CD4-positive, alpha-beta T cell (primary cell): ENCODE measurements at places on chromosomes 16 and 17.

- no peak for DNase-seq
Observed at GRCh38 chr16:53374800-53375199, 59.5 kb upstream of the RBL2 start.

DNA sequence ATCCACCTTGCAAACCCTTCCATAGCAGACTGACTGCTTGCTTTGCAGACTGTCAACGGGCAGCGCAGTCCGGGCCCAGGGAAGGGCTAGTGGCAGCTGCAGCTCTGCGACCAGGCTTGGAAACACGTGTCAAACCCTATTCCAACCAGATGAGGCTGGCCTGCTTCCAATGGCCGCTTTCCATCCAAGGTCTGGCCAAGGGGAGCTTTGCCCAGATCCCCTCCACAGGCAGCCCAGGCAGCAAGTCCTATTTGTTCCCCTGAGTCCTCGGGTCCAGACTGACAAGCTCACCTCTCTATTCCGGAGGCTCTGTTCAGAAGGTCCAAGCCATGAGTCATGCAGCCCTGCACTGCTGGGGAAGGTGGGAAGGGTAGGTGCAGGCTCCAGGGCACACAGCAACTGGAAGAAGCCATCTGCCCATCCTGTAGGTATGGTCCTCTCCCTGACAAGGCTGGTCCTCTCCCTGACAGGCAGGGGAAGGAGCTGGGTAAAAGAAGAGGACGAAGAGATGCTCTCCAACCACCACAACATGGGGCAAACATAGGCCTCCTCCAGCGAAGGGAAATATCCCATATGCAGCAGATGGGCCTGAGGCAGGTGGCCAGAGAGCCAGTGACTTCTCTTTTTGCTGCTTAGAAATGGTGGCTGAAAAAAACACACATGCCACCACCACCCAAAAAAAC lies 22.6 kb upstream of the AXIN2 start:
- no peak for DNase-seq

GRCh38 chr17:15945527-15946191 lies 729 bp downstream of the ADORA2B start:
- DNase-seq, result no peak

- DNase-seq, result no peak
Observed at GRCh38 chr17:948284-948852, 31.2 kb downstream of the NXN start.

GRCh38 chr17:58421711-58422110 lies 4.4 kb upstream of the RNF43 start:
- no peak for DNase-seq

DNA sequence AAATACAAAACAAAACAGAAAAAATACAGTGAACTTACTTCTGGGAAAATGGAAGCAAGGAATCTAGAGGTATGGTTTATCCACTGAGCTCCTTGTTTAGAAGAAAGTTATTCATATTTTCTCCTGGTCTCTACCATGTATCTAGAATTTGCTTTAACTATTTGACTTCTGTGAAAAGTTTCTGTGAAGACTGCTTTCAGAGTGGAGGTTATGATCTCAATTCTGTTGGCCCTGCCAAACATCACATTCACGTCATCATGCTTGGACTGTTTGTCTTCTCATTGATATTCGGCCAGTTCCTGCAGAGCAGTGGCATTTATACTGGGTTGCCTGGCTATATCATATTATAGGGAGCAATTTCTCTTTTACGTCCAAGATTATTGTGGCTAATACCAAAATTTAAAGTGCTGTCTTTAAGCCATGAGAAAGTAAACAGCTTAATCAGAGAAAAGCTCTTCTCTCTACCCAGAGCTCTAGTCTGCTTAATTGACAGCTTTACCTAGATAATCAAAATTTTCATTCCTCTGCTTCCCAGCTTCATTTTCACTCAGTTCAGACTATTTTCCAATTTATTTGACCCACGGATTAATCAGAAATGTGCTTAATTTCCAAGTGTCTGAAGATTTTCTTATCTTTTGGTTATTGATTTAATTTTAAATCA lies at the start of gene ABCA8:
ABCA8 (minus strand) TSS at position 212 of the 661 bp plus-strand sequence. CDS start 13,358 bp downstream, outside the sequence.
- DNase-seq, result no peak

GRCh38 chr17:32161506-32162365 lies 19.4 kb downstream of the RHOT1 start:
- no peak for DNase-seq

DNA sequence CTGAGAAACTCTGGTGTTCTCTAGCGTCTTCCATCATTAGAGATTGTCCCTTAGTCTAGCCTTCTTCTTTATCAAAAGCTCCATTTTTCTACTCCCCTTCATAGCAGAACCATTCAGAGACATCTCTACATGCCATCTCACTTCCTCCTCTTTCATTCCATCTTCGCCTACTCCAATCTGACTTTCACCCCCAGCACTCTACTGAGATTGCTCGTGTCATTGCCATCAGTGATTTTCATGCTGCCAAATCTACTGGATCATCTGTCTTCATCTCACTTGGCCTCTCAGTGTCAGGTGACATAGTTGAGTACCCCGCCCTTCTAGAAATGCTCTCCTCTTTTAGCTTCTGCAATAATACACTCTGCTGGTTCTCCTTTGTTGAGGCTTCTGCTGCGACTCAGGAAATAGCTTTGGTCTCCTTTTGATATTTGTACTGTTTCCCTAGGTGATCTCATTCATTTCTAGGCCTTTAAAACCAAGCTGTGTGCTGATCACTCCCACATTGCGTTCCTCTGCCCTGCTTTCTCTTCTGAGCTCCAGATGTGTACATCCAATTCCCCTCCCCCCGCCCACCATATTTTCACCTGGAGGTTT lies 119.1 kb downstream of the FTO start:
- DNase-seq, result no peak

DNA sequence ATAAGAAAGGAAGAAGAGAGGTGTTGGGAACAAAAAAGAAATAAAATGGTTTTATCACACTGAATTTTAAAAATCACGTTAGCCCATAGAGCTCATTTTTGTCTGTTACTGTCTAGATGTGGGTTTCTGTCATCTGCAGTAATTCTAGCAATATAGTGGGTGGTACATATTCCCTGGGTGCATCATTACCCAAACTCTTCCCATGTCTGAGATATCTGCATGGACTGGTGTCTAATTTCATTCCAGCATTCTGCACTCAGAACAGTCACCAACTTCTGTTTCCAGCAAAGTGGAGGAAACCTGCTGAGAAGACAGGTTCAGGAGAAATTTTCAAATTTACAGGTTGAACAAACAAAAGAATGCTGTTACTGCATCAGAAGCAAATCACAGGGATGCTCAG lies 263.8 kb downstream of the CDH11 start:
- no peak for DNase-seq

GRCh38 chr16:85491798-85492294 lies 121.3 kb upstream of the GSE1 start:
- DNase-seq, result no peak

GRCh38 chr16:52114379-52114778 lies 432.6 kb downstream of the TOX3 start:
- no peak for DNase-seq

- DNase-seq, result no peak
Observed at GRCh38 chr16:72241930-72242329, 70.0 kb upstream of the PMFBP1 start.

DNA sequence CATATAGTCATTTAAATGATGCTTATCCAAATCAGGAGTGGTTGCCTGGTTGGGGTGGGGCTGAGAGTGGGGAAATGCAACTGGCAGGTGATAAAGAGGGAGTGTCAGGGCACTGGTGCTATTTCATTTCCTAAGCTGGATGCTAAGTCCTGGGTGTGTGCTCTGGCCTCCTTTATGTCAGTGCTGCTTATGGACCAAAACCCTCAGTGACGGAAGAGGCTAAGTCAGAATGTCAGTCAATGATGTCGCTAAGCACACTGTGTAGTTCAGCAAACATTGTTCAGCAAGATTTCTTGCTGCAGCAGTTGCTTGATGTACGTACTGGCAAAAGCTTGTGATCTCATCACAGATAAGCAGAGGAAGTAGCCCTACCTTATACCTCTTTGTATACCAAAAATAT lies 16.4 kb upstream of the FLCN start:
- DNase-seq, result no peak
